Peyer's patch (tissue), 4 donors: ENCODE measurements at places on chromosomes 6 and 20. TPM values are rescaled to one million over a fixed set of nuclear protein-coding genes. Genes with fewer than 3 reads are reported as not detected.

DNA sequence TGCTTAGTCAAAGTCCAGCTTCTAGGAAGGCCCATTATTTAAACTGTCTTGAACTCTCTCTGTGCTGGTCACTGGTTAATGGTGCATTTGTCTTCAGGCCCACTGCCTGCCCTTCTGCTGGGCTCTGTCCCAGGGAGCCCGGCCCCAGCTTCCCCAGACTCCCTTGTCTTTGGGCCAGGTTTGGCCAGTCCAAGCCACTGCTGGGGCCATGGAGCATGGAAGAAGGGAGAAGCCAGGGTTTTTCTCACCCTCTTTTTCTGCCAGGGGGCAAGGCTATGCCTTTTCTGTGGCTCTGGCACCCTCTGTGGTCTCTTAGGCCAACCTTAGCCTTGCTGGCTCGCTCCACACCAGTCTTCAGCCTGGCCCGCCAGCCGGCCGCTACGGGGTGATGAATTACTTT, 390.0 kb upstream of the SULF2 start:
- DNase-seq = no peak

Gene KCNB1
- 0.85 TPM for total RNA-seq

- no peak for DNase-seq
Measured at GRCh38 chr6:39048481-39049399, at the start of gene GLP1R. Gene GLP1R, plus strand, starts transcription at chr6:39048781. Its CDS starts 60 bp downstream, at chr6:39048841.

DNA sequence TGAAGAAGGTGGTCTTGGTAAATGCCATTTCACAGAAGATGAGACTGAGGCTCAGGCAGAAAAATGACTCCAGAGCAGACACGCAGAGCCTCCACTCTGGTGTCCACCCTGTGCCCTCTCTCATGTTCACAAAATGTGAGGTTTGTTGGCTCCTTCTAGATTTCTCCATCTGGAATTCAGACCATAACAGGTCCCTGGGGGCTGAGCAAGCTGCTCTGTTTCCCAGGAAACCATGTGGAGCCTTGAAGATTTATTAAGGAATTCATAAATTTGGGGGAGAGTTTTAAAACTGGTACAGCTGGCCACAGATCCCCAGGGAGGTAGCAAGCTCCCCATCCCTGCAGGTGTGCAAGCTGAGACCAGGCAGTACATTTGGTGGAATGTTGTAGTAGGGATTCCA, 38.8 kb upstream of the SIRPA start:
- no peak for DNase-seq

- no peak for DNase-seq
Measured at GRCh38 chr20:37882961-37883712, 19.8 kb upstream of the VSTM2L start.

- DNase-seq = no peak
Measured at GRCh38 chr20:36173451-36173933, 19.0 kb downstream of the EPB41L1 start.

GRCh38 chr6:2497922-2498623, 252.6 kb downstream of the MYLK4 start:
- DNase-seq = no peak

GRCh38 chr6:11393713-11394627, 143.6 kb upstream of the TMEM170B start:
- DNase-seq = no peak

- no peak for DNase-seq
Measured at GRCh38 chr6:130119211-130119610, 100.8 kb downstream of the L3MBTL3 start.
